ENCODE measurements at places on chromosomes 16 and 17.

DNA sequence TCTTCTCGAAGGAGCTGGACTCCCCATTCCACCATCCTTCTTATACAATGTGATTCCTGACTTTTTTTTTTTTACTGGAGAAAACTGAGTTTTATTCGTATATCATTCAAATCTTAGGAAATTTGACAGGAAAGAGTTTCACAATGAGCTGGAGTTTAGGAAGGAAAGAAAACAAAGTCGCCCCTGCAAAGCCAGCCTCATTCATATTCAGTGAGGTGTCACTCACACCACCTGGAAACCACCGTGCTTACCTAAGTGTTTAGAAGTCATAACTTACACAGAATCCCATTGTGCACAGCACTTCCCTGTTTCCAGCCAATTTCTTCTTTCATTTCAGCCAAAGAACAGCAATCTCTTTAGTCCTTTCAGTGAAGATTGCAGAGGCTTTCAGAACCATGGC, 90.3 kb upstream of the CHMP6 start:
- no peak for DNase-seq

GRCh38 chr16:49496656-49497055, 123.1 kb downstream of the C16orf78 start:
- no peak for DNase-seq

DNA sequence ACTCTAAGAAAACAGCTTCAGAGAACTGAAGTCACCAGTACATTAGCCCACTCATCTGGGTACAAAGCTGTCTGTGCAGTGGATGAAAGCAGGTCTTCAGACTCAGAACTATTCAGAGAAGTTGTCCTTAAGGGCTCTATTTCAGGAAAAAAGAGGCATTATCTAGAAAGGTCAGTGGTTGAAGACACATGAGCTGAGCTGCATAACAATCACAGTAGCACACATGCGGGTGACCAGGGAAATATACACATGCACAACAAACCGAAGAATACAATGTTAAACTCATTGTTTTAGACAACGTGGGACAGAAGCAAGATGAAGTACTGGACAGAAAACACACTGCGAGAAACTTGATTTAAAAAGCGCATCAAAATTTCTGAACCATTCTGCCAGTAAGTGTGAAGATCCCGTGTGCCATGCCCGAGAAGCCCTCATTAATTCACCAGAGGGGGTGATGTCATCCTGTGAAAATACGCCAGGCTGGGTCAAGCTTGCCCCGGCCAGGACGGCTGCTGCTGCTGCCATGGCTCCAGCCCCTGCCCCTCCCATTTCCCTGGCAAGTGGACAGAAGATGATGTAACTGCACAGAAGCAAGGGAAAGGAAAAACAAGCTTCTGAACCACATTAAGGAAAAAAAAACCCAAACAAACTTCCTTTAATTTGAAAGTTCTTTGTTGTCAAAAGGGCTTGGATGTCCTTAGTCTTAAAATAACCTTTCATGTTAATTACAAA, 10.1 kb downstream of the DYNC1LI2 start:
- DNase-seq: peak; percentile 15

DNA sequence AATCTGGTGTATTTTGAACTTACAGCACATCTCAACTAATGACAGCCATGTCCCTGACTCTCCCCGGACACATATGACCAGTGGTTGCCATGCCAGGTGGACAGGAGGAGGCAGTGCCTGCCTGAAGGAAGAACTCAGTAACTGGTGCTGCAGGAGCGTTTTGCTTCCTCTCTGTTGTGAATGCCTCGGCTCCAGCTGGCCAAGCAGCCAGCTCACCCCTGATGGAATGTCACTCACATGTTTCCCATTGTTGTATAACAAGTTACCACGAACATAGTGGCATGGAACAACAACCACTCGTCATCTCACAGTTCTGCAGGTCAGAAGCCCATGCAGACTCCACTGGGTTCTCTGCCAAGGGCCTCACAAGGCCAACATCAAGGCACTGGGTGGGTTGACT, 20.1 kb upstream of the IRF8 start:
- DNase-seq: peak; percentile 38

GRCh38 chr17:42675965-42676423, 800 bp downstream of the PLEKHH3 start:
- DNase-seq: peak; percentile 48

DNA sequence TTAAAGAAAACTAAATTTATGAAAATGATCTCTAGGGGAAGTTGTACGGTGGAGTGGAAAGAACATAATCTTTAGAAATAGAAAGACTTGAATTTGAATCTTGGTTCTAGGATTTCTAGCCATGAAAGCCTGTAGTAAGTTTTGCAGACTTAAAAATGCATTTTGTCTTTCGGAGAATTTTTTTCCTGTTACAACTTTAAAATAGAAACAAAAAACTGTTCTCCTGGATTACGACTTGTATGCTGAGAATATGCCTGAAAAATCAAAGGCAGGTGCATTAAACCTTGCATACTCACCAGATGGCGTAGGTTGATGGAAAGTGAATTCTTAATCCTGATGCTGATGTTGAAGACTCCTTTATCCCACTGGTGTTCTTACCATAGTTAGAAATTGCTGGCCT, 7.5 kb upstream of the MPHOSPH6 start:
- no peak for DNase-seq

GRCh38 chr17:46166692-46167249, 26.5 kb downstream of the KANSL1 start:
- DNase-seq: no peak

GRCh38 chr17:41885733-41886132, 20.5 kb upstream of the KLHL11 start:
- peak; percentile 47 for DNase-seq

- DNase-seq: no peak
These were observed 48.7 kb downstream of the DNAH17 start for GRCh38 chr17:78528541-78528940.

- DNase-seq: no peak
These were observed 90.5 kb upstream of the MAF start for GRCh38 chr16:79691007-79691406.

DNA sequence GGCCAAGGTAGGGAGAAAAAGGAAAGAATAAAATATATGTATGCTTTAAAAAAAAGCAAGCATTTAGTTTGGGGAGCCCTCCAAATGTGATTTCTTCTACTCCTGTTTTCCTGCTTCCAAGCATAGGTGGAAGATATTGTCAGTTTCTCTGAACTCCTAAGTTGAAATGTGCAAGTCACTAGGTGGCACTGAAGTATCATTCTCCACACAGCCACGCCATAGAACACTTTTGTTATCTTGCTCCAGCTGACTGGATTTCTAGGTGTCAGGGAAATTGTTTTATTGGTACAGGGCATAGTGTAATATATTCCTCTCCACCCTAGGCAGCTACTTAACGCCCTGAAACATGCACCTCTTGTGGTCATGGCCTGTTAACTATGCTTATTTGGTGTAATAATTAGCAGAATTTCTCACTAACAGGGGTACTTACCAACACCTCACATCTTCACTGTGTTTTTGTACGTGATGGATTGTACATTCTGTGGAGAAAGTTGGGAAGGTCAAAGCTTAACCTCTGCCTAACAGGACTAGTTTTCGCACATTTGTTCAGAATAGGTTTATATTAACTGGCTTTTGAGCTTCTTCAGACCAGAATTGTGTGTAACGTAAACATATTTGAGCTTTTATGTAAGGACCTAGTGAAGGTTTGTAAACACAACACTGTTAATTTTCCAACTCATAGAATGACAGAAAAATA, 69.3 kb downstream of the FTO start:
- peak; percentile 44 for DNase-seq

DNA sequence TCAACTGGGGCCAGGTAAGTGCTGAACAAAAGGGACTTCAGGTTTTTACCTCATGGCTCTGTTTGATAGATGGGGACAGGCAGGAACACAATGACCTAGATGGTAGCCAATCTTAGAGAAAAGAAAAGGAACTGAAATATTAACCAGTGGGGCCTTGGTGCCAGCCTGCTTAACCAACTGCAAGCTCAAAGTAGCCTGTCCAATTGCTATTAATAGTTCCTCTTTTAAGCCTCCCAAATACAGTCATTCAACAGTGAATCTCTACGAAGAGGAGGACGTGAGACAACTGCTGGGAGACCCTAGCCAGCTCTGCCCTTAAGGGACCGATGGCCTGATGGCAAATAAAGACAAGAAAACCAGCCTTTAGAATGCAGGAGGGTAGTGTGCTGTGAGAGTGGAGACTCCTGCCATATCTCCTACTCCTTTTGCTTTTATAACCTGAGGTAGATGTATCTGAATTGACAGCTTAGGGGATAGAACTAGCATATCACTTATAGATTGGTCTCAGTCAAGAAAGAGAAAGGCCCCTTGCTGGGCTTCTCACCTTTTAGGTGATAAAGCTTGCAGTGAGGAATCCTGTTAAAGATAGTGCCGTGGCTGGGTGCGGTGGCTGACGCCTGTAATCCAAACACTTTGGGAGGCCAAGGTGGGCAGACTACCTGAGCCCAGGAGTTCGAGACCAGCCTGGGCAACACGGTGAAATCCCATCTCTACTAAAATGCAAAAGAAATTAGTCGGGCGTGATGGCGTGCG, 28.3 kb downstream of the ARSG start:
- no peak for DNase-seq

DNA sequence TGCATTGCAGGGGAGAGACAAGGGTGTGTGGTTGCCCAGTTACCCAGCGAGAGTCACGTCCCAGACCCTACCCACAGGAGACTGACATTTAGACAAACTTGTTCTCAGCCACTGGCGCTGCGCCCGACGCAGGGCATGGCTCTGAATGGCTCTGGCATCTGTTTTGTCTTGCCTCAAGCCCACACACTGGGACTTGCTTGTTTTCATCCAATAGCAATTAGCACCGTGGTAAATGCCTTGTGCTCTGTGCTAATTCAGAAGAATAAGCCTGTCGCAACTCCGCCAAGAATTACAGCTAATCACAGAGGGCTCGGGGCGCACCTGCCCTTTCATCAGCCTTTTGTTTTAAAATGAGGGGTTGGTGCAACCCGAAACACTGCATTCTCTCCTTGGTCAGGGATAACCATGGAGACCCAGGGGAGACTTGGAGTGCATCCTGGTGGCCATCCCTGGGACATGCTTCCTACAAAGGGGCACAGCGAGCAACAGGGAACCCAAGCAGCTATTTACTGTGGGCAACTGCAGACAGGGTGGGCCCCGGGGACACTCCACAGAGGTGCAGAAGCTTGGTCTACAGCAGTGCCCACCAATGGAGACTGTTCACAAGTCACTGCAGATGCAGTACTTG, 220.6 kb upstream of the ZFHX3 start:
- DNase-seq: no peak

DNA sequence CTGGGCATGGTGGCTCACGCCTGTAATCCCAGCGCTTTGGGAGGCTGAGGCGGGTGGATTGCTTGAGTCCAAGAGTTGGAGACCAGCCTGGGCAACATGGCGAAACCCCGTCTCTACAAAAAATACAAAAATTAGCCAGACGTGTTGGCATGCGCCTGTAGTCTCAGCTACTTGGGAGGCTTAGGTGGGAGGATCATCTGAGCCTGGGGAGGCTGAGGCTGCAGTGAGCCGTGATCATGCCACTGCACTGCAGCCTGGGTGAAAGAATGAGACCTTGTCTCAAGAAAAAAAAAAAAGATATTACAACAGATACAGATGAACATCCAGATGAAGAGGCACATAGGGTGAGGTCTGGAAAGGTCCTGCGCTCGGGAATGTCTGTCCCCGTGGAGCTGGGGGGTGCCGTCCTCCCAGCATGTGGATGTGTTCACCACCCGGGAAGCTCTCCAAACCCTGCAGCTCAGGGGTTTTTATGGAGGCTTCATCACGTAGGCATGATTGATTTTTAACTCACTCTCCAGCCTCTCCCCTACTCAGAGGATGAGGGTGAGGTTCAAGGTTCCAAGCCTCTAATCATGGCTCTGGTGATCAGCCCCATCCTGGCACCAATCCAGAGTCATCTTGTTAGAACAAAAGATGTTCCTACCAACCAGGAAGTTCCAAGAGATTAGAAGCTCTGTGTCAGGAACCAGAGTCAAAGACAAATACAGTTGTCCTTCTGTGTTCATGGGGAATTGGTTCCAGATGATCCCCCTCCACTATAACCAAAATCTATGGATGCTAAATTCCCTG, 85.0 kb upstream of the DNAJA2 start:
- DNase-seq: no peak

DNA sequence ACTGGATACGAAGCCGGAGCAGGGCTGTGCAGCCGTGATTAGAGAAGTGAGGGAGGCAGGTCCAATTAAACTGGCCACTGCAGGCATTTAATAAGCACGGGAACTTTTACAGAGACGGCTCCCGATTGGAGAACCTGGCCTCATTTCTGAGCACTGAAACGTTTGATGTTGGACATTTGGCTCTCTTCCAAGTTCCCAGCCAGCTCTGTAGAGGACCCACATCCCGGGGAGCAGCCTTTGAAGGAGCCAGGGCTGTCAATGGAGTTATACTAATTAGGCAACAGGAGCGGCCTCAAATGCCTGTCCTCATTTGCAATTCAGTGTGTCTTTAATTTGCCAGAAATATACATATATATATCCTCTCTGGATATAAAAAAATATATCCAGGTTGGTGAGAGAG, 499.4 kb upstream of the C16orf82 start:
- no peak for DNase-seq

DNA sequence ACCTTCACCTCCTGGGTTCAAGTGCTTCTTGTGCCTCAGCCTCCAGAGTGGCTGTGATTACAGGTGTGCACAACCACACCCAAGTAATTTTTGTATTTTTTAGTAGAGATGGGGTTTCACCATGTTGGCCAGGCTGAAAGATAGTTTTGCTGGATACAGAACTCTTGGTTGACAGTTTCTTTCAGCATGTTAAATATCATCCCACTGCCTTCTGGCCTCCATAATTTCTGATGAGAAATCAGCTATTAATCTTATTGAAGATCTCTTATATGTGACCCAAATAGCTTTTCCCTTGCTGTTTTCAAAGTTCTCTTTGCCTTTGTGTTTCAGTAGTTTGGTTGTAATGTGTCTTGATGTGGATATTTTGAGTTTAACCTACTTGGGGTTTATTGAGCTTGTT, 50.3 kb upstream of the BRD7 start:
- DNase-seq: no peak

- DNase-seq: no peak
These were observed 5.1 kb downstream of the ITGA2B start for GRCh38 chr17:44384281-44384822.

DNA sequence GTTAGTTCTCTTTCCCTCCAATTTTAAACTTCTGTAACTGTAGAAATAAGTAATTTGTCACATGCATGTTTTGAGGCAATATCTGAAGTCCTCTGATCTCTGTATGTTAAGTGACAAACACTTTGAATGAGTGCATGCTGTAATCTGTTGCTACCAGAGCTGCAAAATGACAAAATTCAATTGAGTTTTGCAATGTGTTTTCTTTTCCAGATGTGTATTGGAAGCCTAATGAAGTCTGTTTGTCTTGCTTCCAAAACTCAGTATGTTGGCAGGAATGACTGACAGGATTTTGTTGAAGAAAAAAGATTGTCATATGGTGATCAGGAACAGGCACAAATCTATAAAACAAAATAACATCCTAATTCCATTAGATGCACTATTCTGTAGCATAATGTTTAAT, 561.6 kb upstream of the CDH8 start:
- no peak for DNase-seq

GRCh38 chr17:2110436-2110835, 55.5 kb downstream of the HIC1 start:
- DNase-seq: no peak

GRCh38 chr16:48511071-48511540, 98.9 kb downstream of the N4BP1 start:
- DNase-seq: no peak
